NCI-H1694 treated with DMSO at 0.1 percent for 48 hours (cell line): ENCODE measurements at places on chromosomes 6 and 20.

- no peak for DNase-seq
Measured at GRCh38 chr6:13431059-13431656, 56.2 kb downstream of the GFOD1 start.

- DNase-seq: no peak
Measured at GRCh38 chr20:32316667-32317066, 39.2 kb downstream of the KIF3B start.

- no peak for DNase-seq
Measured at GRCh38 chr6:138544501-138544900, 45.2 kb upstream of the NHSL1 start.

- no peak for DNase-seq
Measured at GRCh38 chr6:55388211-55388610, 60.9 kb downstream of the GFRAL start.

DNA sequence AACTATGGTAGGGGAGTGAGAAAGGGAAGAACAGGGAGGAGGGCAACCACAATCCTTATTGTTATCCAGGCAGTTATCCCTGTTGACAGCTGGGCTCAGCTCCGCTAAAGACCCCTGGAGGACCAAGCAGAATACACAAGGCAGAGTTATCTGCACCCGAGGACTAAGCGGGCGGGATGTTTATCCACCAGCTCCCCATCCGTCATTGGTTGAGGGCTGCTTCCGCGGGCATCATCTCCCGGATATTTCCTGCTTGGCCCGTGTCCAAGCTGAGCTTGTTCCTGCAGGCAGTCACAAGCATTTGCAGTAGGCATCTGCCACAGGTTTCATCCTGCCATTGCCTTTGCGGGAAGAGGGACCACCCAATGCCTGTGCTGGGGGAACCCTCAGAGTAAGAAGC lies 102.1 kb downstream of the DLGAP4 start:
- no peak for DNase-seq

DNA sequence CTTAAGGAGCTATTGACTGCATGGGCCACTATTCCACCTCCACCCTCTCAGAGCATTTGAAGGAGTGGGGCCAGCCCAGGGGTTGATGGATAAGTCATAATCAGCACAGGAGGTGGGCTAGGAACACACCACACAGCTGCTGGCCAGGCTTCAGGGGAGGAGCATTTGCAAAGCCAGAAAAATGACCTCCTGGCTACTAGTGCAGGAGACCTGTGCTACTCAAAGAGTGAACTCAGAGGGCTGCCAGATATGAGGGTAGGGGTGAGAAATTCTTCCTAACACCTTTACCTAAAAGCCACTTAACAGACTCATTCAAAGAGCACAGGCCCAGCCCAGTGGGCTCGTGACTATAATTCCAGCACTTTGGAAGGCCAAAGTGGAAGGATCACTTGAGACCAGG lies 210.8 kb downstream of the TBXT start:
- DNase-seq: no peak

DNA sequence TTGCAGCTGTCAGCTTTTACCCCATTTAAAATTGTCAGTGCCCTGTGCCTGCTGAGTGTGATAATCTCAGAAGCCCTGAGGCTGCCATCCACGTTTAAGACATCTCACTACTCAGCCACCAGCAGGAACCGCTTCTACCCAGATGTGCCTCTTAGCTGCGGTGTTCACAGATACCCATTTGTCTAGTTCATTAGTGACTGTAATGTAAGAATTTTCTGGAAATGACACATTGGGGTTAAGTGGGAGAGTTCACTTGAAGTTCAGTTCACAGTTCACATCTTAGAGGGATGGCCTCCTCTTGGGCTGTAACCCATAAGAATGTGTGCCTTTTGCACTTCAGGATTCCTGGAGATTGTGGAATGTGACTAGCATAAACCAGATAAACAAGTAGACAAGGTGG lies 477.7 kb downstream of the BTBD3 start:
- no peak for DNase-seq

DNA sequence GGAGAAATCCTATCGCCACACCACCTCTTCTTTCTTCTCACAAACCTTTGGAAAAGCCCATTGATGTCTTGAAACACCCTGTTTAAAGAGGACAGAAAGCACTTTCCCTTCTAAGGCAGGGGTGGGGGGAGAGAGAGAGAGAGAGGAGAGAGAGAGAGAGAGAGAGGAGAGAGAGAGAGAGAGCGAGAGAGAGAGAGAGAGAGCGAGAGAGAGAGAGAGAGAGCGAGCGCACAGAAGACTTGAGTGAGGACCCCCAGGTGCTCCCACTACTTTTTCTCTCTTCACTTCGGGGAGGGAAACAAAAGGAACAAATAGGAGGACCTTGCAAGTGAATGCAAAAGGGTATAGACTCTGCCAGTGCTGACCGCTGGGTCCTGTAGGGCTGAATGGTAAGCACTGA lies 52.4 kb downstream of the TIAM2 start:
- DNase-seq: no peak

- no peak for DNase-seq
Measured at GRCh38 chr6:22091424-22091948, 205.3 kb downstream of the PRL start.
